DMS79 (cell line): ENCODE measurements at places on chromosomes 5 and 9.

DNA sequence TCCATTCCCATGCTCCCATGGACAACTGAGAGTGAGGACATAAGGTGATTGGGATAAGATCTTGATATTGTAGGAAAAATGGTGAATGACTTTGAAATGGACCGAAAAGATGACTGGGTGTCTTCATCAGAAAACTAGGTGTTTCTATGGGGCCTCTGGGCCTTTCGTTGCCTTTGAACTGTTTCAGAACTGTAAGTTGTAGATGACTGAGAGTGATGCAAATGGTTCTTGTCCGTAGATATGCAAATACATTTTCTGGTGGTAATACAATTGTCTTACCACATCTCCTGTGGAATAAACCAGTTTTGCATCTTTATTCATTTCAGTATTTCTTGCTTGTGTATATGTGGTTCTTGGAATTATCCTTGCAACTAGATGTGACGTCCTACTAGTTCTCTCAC is 16.0 kb upstream of the TEX48 start:
- no peak for DNase-seq

- no peak for DNase-seq
Observed at GRCh38 chr9:88236511-88237478, 98.5 kb upstream of the SPATA31C2 start.

DNA sequence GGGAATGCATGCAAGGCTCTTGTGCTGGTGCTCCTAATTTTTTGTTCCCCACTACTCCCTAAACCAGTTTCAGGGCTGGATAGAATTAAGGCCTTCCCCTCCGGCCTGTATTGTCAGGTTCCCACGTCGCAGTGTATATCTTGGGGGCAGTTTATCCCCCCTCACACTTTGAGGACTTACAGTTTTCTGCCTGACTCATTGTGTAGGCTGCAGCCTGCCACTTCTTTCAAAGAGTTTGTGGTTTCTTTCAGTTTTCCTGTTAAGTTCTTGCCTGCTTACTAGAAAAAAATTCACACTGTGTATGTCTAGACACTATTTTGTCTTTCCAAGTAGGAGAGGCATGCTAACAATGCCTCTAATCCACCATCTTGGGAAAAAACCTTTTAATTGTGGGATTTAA is 28.4 kb upstream of the BTNL3 start:
- DNase-seq = no peak

GRCh38 chr5:175468892-175469291 is 9.5 kb upstream of the SFXN1 start:
- DNase-seq = no peak

- DNase-seq = no peak
Observed at GRCh38 chr9:89532478-89532877, 34.6 kb upstream of the SEMA4D start.

GRCh38 chr5:83124593-83124992 is 47.2 kb downstream of the XRCC4 start:
- DNase-seq = no peak

GRCh38 chr5:38362713-38363112 is 104.4 kb downstream of the EGFLAM start:
- DNase-seq = no peak

DNA sequence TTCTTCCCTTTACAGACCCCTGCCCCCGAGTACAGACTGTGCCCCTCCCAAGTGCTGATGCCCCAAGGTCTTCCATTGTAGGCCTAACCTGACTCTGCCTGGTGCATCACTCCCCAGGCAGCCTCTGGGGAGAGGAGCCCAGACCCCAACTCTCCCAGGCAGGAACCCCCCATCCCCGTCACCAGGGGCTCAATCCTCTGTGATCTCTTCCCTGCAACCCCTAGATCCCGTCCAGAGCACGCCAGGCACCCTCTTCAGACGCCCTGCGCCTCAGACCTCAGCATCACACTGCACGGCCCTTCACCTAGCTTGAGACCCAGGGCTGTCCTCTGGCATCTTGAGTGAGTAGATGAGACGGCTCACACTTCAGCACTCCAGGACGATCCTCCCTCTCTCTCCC is 6.4 kb upstream of the EGR1 start:
- no peak for DNase-seq

DNA sequence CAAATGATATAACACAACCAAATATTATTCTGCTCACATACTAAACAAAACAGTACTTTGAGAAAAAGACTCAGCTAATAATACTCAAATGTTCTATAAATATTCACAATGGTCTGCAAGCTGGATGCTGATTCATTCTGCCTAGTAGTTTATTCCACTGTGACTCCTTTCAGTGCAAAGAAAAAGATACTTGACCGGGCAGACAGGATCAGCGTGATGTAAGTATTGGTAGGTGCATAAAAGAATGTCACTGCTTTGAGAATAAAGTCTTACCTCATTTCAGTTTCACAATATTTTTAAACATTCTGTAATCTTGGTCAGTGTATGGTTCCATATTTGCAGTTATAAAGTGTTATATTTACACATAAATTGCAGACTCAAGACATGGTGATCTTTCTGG is 223.0 kb upstream of the NUDT12 start:
- no peak for DNase-seq

DNA sequence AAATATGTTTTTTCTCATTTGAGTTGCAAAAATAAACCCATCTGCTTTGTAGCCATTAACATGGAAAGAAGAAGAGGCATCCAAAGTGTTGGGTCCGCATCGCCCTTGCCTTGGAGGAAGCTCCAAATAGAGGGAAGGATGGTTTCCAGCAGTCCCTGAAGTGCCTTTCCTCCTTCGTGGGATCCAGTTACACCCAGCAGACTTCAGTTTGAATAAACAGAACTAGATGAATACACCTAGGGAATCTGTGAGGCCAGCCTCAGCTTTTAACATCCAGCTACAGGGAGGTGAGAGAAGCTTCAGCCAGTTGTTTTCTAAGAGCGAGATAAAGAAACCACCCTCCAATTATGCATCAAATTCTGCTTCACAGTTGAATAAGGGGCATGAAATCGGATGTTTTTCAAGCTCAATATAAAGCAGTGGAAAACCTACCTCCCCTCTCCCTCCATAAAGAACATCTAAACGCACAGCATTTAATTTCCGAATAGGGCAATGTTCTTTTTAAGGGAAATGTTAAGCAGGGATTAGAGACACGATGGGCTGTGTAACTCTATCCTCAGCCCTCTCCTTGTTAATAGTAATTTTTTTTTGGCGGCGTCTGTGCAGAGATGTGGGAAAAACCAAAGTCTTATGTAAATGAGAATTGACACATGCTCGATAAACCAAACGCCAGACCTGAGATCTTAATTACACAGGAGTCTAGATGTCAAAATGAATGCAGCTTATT is 264.7 kb downstream of the SLIT3 start:
- no peak for DNase-seq

GRCh38 chr5:117380316-117380715 is 805.7 kb upstream of the SEMA6A start:
- no peak for DNase-seq

- DNase-seq = no peak
Observed at GRCh38 chr5:58259685-58260152, 200.2 kb downstream of the PLK2 start.

DNA sequence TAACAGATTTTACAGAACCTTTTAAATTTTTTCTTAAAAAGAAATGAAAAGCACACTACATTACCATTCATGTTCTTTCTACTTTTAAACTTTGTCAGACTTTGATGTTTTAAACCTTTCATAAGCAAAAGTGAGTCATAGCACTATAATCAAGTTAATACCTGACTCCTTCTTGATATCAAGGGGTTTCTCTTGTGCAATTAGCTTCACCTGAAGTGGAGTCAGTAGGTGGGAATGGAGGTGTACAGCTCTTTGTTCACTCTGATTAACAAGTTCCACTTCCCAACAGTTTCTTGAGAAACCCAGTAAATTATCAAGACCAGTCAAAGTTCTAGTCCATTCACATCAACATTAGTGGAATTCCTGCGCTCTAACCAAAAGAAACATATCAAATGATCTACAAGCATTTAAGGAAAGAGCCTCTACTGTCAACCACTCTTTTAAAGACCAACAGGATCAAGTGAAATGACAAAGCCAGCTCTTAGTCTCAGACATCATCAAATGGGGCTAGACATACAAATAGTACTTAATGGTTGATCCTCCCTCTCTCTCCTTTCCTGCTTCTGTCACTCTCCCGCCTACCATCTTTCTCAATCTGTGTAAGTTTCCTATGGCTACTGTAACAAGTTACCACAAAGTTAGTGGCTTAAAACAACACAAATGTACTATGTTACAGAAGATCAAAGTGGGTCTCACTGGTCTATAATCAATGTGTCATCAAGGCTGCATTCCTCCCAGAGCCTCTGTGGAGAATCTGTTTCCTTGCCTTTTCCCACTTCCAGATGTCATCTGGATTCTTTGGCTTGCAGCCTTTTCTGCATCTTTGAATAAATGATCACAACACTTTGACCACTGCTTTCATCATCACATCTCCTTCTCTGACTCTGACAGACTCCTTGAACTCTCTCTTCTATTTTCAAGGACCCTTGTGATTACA is 68.0 kb downstream of the HINT1 start:
- no peak for DNase-seq

GRCh38 chr9:131915181-131915580 is 164.5 kb downstream of the MED27 start:
- no peak for DNase-seq

DNA sequence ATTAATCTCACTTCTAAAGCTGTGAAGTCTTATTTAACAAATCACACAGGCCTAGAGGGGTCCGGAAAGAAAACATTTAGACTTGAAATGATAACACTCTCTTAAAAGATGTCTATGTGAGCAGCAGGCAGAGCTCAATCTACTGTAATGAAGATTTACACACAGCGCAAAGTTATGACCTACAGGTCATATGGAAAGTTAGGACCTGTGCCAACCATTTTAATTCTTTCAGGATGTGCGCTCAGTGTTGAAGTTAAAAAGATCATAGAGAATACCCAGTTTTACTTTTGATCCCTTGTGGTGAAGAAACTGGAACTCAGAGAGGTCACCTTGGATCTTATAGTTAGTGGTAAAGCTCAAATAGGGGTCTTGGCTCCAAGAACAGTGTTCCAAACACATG is 3.1 kb upstream of the CREBRF start:
- no peak for DNase-seq

DNA sequence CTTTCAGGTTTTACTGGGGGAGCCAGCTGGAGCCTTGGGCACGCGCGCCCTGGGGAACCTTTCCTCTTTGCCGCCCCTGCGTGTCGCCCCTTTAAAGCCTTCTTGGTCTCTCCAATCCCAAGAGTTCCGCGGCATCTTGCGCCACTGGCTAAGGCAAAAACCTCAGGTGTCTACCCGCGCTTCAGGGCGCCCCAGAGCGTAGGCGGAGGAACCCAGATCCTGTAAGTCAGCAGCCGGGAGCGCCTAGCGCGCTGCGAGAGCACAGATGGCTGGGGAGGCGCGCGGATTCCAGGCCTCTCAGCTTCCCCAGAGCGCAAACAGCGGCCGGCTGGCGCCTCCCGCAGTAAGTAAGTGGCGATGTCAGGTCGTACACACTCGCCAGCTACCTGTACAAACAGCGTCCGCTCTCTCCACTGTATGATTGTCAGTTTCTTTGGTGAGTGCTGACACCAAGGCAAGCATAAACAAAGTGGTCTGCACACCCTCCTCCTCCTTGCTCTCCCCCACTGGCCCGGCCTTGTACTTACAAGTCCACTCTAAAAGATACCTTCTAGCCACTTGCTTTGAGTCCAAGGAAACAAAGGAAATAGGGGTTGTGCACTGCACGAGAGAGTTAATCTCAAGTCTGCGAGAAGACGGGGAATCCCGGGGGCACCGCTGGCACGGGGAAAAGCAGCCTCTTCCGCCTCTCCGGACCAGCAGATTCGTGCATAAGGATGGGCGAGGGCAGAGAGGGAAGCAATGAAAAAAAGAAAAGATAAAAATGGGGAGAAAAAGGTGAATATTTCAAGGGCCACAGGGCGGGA is 2.9 kb downstream of the HTR1A start:
- peak; percentile 57 for DNase-seq

DNA sequence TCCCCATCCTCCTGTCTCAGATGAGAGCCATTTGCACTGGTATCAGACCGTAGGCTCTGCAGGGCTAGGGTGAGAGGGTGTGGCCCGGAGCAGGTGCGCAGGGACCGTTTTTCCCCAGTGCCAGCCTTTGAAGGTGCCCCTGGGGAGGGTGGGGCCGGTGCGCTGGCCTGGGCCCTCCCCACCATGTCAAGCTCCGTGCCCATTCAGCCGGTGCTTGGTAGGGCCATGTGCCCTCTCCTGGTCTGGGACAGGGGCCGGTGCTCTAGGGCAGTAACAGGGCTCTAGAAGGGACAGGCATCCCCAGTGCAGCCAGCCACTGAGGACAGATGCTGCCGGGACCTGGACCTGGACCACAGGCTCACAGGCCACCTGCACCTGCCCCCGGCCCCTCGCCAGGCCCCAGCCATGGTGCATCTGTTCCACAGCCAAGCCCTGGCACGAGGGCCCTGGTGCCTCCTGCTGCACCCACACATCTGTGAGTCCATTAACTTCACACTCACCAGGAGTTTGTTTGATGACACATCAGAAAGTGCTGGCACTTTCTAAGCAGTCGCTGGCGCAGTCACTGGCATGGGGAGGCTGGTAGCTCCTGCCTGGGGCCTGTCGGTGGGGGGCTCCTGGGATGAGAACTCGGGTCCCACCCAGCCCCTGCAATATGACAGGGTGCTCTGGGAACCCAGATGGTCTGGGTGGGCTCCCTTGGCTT is 5.0 kb upstream of the QRFP start:
- no peak for DNase-seq

- DNase-seq = no peak
Observed at GRCh38 chr9:115004545-115004944, 74.2 kb upstream of the TNFSF8 start.

- no peak for DNase-seq
Observed at GRCh38 chr5:142308358-142308757, 16.5 kb downstream of the SPRY4 start.

DNA sequence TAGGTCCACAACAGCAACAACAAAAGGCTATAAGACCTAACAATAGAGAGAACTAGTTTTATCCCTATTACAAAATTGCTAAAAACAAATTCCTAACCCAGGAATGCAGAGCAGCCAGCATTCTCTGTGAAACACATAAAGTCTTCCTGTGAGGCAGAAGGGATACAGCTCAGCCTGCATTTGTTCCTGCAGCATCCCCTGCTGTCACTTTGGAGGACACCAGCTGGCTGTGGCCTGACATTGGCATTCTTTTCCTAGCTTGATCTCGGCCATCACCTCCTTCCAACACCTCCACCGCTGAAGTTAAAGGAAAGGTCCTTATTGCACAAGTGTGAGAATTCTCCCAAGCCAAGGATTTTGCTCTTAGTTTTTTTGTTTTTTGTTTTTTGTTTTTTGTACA is 186.1 kb downstream of the SNCAIP start:
- no peak for DNase-seq

- DNase-seq = no peak
Observed at GRCh38 chr9:15191378-15191777, 115.6 kb downstream of the TTC39B start.

DNA sequence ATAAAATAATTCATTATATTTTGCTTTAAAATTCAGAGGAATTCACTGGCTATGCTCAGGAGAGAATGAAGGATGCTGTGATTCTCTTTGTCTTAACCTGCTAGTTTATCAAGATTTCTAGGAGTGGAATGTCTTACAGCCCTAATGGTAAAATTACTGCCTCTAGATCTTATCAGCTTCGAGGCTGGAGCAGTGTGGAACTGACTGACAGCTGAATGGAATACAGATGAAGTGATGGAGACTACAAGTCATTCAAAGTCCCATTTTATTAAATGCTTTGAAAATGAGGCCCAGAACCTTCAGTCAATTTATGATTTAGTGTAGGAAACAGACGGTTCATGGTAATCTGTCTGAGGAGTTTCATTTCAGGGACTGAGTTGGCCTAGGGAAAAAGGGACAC is 202.1 kb downstream of the RFX3 start:
- no peak for DNase-seq

- no peak for DNase-seq
Observed at GRCh38 chr9:84493284-84493947, 152.9 kb upstream of the SLC28A3 start.

- no peak for DNase-seq
Observed at GRCh38 chr9:113946496-113947115, 70.5 kb downstream of the ZNF618 start.
